NCI-H1105 (cell line): ENCODE measurements at places on chromosomes 6 and 20.

DNA sequence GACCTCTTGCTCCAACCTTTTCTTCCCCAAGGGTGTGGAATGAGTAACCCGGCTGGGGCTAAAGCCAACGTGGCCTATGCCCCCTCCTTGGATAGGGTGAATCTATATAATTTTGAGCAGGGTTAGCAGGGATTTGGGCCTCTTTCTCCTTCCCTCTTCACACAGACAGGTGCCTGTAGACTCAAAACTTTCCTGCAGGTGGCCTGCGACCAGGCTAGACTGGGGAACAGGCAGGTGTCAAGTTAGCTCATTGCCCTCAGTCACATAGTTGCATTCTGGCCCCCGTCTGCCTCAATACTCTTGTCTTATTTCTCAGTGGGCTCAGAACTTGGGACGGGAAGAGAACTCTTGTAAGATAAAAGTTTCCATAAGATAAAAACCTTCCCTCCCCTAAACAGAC, 243.0 kb downstream of the ATXN1 start:
- DNase-seq, result no peak

- no peak for DNase-seq
These were observed 26.6 kb downstream of the FARS2 start for GRCh38 chr6:5287966-5288297.

- DNase-seq, result no peak
These were observed 102.5 kb downstream of the CD24 start for GRCh38 chr6:106872049-106872448.

GRCh38 chr6:7640607-7641577, 50.9 kb downstream of the SNRNP48 start:
- no peak for DNase-seq

DNA sequence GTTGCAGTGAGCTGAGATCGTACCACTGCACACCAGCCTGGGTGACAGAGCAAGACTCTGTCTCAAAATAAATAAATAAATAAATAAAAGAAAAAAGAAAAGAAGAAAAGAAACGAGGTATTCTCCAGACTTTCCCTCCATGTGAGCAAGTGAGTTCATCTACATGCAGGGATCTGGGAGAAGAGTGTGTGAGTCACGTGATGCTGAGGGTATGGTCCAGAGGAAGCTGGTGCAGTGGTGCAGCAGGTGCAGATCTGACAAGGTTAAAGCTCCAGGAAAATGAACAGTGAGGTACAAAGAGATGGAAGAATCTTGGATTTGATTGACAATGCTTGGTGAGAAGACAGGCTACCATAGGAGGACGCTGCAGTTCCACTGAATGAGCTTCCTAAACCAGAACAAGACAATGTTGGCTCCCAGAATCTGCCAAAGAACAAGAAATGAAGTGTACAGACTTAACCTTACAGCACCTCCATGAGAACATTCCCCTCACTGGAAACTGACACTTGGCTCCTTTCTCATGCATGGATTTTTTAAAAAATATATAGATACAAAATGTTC, 79.5 kb upstream of the BTBD3 start:
- no peak for DNase-seq

GRCh38 chr6:157586088-157586414, 205.1 kb downstream of the ZDHHC14 start:
- no peak for DNase-seq

- DNase-seq, result no peak
These were observed 91.0 kb downstream of the TCP11 start for GRCh38 chr6:35049900-35050756.

DNA sequence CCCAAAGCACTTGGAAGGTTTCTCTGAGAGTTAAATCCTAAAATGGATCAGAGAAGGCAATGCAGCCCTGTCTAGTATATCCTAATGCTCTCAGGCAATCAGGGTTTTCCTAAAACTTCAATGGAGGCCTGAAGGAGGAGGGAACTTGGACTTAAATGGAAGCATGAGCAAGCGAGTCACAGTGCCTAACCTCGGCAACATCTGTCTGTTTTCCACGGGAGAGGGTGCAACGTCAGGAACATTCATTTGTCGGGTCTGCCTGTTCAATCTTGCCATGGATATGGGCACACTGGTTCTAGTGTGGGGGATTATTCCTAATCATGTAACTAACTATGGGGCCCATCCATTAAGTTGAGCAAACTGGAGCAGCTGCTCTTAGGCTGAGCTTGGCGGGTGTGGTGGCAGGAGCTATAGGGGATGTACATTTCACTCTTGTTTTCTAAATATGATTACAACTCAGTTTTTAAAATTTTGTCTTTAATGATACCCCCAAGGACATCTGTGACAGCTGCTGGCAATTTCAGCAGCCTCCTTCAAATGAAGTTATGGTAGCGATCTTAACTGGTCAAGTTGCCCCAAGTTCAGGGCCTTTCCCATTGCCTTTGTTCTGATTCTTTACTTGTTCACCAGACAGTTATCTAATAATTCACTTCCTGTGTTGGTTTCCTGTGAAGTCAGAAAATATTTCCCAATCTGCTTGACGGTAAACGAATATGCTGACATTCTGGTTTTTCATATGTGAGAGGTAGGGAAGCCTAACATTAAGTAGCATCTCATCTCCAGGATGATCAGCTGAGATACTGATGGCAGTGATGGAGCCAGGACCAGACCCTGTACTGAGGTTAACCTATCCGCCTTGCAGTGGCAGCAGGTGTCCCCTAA, 21.6 kb downstream of the DSE start:
- DNase-seq, result no peak

GRCh38 chr6:30495993-30496392, 6.7 kb downstream of the HLA-E start:
- DNase-seq, result no peak

GRCh38 chr20:8796088-8796660, 272.7 kb upstream of the PLCB4 start:
- no peak for DNase-seq

GRCh38 chr6:9405369-9405768, 970.0 kb upstream of the SLC35B3 start:
- DNase-seq, result no peak

DNA sequence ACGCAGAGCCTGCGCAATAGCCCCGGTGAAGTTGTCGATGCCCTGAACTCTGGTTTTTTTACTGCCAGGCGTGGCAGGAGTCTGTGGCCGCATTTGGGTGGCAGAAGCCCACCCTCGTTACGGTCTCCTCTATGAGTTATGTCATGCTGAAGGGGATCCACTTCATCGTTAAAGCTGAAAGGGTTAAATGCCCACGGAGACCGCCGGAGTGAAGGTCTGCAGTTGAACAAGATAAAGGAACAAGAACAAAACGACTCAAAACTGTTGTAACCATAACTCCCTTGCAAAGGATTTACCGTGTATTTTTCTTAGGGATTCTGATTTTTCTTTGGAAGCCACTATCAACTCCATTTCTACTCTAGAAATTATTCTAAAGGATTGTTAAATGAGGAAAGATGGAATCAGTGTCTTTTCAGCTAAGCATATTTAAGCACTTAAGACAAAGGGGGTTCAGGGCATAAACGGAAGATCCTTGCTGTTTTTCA, 501 bp upstream of the ELOVL5 start:
- no peak for DNase-seq

- no peak for DNase-seq
These were observed 145.9 kb downstream of the RALGAPA2 start for GRCh38 chr20:20566516-20566915.

DNA sequence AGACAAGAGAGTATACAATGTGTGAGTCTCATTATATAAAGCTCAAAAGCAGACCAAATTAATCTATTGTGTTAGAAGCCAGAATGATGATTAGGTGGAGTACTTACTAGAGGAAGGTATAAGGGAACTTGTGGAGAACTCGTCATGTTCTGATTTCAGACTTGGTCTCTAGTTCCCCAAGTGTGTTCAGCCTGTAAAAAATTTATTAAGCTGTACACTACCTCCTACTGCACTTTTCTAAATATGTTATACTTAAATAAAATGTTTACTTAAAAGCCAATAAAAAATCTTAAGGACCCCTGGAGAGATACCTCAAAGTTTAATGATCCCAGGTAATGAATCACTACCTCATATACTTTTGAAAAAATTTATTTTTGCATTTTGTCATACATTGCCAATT, 130.4 kb upstream of the PLCB4 start:
- no peak for DNase-seq

DNA sequence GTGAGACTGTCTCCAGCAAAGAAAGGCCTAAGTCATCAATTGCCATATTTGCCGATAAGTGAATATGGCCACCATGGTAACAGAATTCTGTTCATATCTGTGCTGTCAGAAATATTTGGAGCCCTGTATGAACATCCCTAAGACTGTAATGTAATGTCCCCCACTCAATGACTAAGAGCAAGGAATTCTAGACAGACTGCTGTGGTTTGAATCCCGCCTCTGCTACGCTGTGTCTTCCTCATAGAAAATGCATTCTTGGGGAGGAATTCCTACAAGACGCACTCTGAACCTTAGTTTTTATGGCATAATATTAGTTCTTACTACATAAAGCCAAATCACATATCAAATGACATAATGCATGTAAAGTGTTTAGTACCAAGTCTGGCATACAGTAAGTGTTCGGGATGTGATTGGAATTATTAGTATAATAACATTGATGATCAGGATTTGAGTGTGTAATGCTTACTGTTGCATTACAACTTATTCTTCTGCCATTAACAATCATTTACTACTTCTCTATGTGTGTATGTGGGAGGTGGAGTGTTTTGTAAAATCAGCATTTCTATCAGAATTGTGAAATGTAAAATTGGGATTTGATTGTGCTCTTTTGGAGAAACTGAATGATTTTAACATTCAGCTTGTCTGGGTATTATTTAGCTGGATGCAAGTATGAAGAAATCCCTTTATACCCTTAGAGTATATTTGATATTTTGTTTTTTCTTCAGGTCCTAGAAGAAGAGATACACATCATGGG, 103.0 kb downstream of the OLIG3 start:
- no peak for DNase-seq

GRCh38 chr6:37525460-37526357, 26.0 kb upstream of the CCDC167 start:
- no peak for DNase-seq

- no peak for DNase-seq
These were observed 11.0 kb downstream of the TBPL1 start for GRCh38 chr6:133964052-133964451.

- no peak for DNase-seq
These were observed 41.9 kb downstream of the HBS1L start for GRCh38 chr6:135012764-135013163.

DNA sequence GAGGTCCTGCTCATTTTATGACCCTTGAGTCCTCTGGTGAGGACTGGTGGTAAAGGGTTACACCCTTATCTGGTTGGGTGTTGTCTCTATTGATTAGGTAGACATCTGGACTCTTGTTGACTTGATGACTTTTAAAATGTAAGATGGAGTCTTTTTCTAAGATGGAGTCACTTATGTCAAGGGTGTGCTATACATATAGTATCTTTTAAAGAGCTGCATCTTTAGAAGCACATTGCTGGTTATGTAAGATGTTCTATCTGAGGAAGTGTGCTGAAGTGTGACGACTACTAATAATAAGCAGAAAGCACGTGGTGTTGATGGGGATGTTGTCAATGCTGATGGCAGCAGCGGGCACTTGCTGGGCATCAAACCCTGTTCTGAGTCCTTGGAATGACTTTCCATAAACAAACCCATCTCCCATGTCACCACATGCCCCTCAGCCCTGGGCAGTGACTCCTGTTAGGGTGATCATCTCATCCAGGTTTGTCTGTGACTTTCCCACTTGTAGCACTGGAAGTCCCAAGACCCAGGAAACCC, 229.6 kb downstream of the EYA2 start:
- no peak for DNase-seq

DNA sequence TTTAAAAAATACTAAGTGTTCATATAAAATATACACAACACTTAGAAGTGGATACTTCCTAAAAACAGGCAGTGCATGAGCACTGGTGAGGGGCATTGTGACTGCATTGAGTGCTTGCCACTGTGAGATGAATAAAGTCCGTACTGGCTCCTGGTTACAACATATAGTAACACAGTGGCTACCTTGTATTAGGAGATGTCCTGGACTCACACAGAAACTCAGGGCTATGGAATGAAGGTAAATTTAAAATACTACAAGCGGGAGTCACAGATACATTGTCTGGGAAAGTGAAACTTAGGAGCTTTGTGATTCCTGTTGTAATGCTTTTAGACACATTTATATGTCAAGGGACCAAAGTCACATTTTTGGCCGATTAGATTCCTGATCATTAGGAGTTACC, 36.5 kb upstream of the HLA-G start:
- no peak for DNase-seq

DNA sequence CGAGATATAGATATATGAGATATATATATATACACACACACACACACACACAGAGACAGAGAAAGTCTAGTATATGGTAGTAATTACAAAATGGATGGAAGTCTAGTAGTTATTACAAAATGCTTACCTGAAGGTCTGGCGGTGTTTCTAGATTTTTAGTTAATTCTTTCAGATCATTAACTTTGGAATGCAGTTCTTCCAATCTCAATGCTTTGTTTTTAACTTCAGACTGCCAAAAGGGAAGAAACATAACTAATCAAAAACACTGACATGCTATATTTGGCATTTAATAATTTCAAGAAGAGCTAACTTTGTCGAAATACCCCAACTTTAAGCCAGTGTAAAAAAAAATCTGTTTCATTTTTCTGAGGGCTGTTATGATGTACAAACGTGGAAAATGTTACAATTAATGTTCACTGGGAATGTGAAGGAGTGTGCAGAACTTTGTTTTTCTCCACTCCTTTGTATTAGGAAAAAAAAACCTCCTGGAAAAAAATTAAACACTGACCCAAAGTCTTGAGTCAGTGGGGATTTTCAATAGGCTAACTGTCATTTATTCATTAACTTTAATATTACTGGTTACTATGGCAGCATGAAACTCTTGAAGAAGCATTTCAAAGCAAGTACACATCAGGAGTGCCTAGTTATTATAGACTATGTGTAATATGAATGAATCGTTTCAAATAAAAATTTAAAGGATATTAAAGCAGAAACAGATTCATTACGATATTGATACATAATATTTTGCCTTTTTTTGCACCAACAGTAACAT, 232.9 kb downstream of the SYNE1 start:
- DNase-seq, result no peak

DNA sequence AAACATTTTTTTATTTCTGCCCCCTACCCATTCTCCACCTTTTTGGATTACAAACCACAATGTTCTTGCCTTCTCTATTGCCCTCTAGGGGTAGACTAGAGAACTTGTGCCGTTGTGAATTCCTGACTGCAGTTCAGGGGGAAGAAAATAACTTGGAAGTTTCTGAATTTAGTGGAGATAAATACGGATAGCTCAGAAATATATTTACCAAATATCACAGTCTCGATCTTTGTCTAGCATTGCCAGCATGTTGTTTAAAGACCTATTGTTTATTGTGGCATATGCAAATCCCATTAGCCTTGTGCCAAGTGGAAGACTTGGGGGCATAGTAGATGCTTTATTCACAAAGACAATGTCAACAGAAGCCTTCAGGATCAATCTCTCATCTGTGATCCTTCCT, 154.1 kb upstream of the MMS22L start:
- DNase-seq, result no peak

GRCh38 chr6:27251112-27251605, 3.7 kb downstream of the PRSS16 start:
- peak; percentile 98 for DNase-seq

GRCh38 chr6:148611213-148611612, 135.6 kb upstream of the UST start:
- DNase-seq, result no peak
